Ascending aorta (tissue), 2 donors: ENCODE measurements at places on chromosomes 3 and 15. TPM values are rescaled to one million over a fixed set of nuclear protein-coding genes. Genes with fewer than 3 reads are reported as not detected.

PRC1 gene
- total RNA-seq, result 29.1 TPM

SLC9C1 gene
- total RNA-seq, result 0.32 TPM

- DNase-seq, result no peak
Observed at GRCh38 chr3:81249540-81250029, 511.9 kb downstream of the GBE1 start.

DNA sequence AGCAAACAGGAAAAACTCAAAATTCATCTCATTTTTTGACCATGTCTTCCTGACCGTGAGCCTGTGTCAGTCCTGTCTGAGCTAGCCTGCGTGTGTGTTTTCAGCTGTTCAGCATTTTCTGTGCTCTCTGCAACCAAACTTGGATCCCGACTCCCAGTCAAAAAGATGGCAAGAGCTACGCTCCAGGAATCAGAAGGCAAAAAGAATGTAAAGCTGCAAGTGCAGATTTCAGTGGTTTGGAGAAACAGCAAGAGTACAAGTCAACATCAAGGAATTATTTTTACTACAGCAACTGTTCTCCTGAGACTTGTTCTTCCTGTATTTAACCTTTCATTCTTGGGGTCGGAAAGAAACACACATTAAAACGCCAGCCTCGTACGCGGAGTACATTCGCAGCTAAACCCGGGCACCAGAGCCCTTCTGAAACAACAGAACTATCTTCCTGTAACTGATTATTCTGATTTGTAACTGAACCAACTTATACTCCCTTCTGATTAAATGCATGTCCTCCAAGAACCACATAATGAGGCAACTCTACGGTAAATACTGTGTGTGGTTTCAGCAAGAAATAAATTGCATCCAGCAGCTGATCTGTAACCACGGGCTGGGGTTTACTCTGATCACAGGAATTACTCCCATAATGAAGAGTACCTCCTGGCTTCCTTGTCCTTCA is 107.4 kb downstream of the LRIG1 start:
- no peak for DNase-seq

- DNase-seq, result no peak
Observed at GRCh38 chr3:66593978-66594377, 93.2 kb upstream of the LRIG1 start.

TTLL13 gene
- not detected for total RNA-seq
